ENCODE measurements at places on chromosomes 7 and 10.

GRCh38 chr10:42645103-42645502, 6.7 kb upstream of the ZNF33B start:
- no peak for DNase-seq

- no peak for DNase-seq
Measured at GRCh38 chr7:11434366-11434765, 397.6 kb downstream of the THSD7A start.

- no peak for DNase-seq
Measured at GRCh38 chr7:71740174-71740560, 608.2 kb downstream of the GALNT17 start.

DNA sequence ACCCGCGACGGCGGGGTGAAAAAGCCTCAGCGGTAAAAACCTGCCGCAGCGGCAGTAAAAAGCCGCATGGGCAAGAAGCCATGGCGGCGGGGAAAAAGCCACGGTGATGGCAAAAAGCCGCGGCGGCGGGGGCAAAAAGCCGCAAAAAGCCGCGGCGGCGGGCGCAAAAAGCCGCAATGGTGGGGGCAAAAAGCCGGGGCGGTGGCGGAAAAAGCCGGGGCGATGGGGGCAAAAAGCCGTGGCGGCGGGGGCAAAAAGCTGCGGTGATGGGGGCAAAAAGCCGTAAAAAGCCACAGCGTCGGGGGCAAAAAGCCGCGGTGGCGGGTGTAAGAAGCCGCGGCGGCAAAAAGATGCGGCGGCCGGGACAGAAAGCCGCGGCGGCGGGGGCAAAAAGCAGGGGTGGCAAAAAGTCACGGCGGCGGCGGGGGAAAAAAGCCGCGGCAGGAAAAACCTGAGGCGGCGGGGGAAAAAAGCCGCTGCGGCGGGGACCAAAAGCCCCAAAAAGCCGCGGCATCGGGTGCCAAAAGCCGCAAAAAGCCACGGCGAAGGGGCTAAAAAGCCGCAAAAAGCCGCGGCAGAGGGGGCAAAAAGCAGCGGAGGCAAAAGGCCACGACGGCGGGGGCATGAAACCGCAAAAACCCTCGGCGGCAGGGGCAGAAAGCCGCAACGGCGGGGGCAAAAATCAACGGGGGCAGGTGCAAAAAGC, 488.5 kb downstream of the ZNF33B start:
- peak; percentile 2 for DNase-seq

DNA sequence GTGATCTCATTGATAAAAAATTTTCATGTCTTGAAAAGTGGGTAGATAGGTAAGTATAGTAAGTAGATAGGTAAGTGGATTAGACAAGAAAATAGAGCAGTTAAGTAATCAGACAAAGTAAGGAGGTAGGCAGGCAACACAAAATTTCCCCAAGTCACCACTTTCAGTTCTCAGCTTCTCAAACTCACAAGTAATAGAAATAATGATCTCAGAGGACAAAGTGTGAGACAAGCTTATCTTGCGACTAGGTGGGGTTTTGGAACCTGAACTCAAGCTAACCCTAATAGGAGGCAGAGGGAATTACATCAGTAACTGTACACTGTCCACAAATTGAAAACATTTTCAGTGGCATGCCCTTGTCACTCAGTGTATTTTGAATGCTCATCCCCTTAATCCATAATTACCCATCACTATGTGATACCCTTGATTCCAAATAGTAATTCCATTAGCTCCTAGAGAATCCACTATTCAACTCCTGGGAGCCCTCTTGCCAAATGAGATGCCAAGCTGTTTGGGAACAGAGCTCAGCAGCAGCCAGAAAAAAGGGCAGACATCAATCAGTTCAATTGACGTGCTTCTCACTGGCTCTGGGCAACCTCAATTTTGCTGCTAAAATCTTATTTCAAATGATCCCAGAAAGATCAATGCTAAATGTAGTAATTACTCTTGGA, 703.2 kb downstream of the XPNPEP1 start:
- DNase-seq: no peak

DNA sequence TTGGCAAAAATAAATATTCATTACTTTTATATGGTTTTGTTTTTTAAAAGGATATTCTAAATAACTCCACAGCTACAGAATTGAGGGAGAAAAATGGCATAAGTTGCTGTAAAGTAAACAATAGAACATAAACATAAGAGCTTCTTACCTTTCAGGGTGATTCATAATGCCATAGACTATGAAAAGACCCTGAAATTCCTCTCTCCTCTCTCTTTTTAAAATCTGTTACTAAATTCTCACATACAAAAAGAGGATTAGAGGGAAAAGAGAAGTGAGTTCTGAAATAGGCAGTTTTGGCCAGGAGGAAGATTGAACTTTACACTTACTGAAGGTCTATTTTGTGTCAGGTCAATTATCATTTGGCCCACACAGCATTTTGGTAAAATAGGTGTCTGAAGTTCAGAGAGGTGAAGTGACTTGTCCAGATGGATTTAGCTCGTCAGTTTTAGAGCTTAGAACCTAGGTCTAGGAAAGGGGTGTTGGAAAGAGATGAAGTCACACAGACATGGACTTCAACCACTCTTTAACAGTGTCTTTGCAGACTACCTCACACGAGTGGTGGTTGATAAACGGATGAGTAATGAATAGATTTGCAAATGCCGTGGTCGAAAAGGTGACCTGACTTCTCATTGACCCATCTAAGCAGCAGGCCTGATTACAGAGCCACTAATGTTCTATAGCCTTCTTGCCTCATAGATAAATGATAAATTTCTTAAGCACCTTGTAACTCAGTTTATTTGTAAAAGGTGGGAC, 190.6 kb upstream of the CCDC6 start:
- peak; percentile 23 for DNase-seq

DNA sequence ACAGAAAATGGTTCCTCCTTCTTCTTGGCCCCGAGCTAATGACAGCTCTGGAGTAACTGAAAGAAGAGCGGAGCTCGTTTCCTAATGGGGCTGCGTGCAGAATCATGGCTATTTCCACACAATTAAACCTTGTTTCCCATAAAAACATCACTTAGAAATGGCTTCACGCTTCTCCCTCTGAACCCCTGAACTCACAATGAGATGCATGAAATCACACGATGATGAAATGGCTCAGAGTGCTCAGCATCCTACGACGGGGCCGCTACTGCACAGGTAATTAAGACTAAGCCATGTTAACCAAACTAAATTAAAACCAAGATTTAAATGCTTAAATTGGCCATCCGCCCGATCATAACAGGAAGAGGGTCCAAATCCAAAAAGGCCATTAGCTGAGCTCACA, 80.0 kb upstream of the DNAAF5 start:
- no peak for DNase-seq

GRCh38 chr7:84548366-84549365, 354.1 kb upstream of the SEMA3A start:
- no peak for DNase-seq

DNA sequence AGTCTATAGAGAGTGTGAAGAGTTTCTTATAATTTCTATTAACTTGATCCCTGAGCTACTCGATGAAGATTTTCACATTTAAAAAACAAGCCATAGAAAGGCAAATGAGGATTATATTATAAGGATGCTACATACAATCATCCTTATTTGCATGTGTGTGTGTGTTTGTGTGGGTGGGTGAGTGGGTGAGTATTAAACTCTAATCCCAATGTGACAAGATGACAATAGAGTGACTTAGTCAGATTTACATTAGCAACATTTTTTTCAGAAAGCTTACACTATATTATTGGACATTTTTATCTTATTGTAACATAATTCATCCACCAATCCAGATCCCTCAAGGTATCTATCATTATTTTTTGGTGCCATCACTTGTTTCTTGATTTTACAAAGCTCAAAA, 331.7 kb downstream of the SORCS1 start:
- DNase-seq: no peak

DNA sequence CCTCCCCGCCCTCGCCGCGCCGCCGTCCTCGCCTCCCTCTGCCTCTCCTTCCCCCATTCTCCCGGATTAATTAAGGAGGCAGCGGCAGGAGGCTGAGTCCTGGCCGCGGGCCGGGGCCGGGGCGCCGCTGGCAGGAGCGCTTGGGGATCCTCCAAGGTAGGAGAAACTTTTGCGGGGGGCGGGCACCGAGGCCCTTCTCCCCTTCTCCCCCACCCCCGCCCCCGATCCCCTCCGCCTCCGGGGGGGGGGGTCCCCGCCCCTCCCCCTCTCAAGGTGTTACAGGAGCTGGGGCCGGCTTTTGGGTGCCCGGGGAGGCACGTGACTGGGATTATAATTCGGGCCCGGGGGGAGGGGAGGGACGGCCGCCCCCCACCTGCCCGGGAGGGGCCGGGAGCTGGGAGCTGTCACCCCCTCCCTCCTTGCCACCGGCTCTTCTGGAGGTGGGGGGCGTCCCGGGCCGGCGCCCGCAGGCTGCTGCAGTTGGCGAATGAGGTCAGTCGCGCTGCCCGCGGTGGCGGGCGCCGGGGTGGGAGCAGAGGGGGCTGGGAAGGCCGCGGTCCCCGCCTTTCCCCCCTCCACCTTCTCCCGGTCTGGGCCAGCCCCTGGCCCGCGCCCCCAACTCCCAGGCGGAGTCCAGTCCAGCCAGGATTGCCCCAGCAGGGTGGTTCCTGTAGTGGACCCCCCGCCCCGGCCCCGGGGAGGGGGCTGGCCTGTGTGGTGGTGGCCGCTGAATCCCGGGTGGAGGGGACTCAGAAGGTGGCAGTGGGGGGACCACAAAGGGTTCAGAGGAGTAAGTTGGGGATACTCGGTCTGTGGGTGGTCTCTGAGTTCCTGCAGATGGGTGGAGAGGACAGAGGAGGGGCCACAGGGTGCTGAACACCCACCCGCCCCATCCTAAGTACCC, 567 bp downstream of the GTF2IRD1 start:
- DNase-seq: peak; percentile 57

DNA sequence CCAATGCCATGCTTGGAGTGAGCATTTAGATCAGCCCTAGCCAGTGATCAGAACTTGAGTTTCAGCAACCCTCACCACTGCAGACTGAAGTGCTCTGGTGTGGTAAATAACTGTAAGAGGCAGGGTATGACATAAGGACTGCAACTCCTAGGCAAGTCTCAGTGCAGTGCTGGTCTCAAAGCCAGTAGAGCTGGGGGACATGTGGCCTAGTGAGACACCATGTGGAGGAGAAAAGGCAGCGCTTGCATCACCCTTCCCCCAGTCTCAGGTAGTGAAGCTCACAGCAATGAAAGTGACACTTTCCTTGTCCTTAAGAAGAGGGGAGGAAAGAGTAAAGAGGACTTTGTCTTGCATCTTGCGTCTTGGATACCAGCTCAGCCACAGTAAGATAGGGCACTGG, 386.8 kb upstream of the POT1 start:
- DNase-seq: no peak

GRCh38 chr7:104272767-104273384, 55.5 kb upstream of the LHFPL3 start:
- DNase-seq: peak; percentile 27

DNA sequence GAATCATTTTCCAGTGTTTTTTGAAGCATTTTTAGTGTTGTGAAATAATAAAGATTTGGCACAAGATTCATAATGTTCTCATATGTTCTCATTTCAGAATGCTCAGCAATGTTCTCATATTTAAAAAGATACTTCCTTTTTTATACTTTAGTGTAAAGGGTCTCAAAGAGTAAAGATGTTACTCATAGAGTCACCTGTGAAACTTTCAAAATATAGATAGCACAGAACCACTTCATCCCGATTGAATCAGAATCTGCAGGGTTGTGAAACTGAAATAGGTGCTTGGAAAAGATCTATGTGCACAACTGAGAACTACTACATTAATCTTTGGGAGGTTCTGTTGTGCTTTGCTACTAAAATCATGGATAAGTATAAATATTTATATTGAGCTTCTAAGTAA, 144.7 kb downstream of the MDFIC start:
- no peak for DNase-seq

DNA sequence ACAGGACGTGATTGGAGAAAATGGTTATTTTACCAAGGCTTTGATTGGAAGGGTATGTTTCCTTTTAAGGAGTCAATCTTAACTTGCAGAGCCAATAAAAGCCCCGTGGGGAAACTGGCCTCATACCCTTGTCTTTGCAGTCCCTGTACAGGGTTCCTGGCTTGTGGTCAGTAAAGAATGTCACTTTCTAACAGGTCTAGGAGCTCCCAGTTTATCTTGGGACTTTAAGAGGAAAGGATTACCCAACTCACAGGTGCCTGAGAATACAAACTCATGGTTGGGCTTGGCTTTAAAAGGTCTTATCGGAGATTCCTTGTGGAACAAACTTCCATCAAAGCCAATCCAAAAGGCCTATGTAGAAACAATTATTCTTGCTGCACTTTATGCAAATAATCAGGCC, 221.8 kb downstream of the PHF14 start:
- no peak for DNase-seq

GRCh38 chr10:91493313-91493712, 83.2 kb downstream of the HECTD2 start:
- DNase-seq: no peak

- no peak for DNase-seq
Measured at GRCh38 chr7:5417106-5418071, 6.2 kb downstream of the TNRC18 start.

- no peak for DNase-seq
Measured at GRCh38 chr10:101097881-101098280, 33.2 kb upstream of the TLX1 start.

DNA sequence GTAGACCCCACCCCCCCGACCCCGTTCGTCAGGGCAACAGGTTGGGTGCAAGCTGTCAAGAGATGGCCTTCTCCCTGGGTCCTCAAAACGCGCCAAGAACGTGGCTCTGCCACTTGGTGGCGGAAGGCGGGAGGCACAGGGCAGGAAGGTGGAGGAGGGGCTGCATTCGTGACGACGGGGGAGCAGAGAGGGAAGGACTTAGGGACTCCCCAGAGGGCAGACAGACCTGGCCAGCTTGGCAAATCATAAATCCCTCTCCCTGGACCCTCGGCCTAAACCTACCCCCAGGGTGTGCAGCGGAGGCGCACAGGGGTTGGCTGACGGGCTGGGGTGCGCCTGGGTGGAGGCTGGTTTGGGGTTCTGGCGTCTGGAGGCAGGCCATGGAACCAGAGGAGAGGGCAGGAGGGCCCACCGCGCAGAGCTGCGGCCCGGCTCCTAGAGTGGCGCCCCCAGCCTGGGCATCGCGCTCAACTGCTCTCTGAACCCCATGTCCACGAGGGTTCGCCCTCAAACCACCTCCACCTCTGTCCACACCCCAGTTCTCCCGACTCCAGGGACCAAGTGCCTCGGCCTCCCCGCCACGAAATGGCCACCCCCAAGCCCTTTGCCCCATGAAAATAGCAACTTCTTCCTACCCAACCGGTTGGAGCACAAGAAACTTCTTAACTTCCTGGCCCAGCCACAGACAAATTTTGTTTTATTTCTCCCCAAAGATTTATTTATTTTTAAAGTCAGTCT, 10.8 kb upstream of the GATA3 start:
- peak; percentile 57 for DNase-seq

- no peak for DNase-seq
Measured at GRCh38 chr7:36272211-36272566, 117.5 kb upstream of the ANLN start.

- no peak for DNase-seq
Measured at GRCh38 chr10:98316170-98316569, 48.2 kb upstream of the LOXL4 start.

GRCh38 chr7:11466517-11467105, 365.4 kb downstream of the THSD7A start:
- DNase-seq: no peak

DNA sequence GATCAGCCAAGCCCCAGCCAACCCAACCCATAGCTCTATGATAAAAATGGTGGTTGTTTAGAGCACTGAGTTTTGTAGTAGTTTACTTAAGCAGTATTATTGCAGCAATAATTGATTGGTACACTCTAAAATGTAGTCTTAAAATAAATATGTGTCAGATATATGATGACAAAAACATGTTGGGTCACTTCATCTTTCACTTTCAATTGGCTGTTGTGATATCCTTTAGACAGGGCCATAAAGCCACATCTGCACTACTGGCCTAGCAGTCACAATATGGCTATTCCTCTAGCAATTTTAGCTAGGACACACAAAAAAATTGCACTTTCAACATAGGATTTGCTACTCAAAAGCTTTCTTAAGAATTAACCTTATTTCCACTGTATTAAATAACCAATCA, 5.9 kb upstream of the CAV1 start:
- no peak for DNase-seq
